ENCODE measurements at places on chromosomes 2 and 18. TPM values are rescaled to one million over a fixed set of nuclear protein-coding genes. Genes with fewer than 3 reads are reported as not detected.

GRCh38 chr2:215994911-215995310, 18.4 kb downstream of the MREG start:
- no peaks in the 10 kb centered on the region for H3K27me3 ChIP-seq
- H3K36me3 ChIP-seq, result peaks cover 8% of the 10 kb centered on the region
- no peak overlapping the region for H3K27ac ChIP-seq

- no peak overlapping the region for H3K4me3 ChIP-seq
- no peaks in the 10 kb centered on the region for H3K27me3 ChIP-seq
- no peak for DNase-seq
- no peaks in the 10 kb centered on the region for H3K36me3 ChIP-seq
Measured at GRCh38 chr2:96353606-96354101, 18.1 kb downstream of the NCAPH start.

GRCh38 chr2:174577967-174578589, 19.5 kb downstream of the WIPF1 start:
- peak overlapping the region; percentile 72 for H3K27ac ChIP-seq
- peaks cover 93% of the 10 kb centered on the region for H3K36me3 ChIP-seq
- no peaks in the 10 kb centered on the region for H3K27me3 ChIP-seq

DNA sequence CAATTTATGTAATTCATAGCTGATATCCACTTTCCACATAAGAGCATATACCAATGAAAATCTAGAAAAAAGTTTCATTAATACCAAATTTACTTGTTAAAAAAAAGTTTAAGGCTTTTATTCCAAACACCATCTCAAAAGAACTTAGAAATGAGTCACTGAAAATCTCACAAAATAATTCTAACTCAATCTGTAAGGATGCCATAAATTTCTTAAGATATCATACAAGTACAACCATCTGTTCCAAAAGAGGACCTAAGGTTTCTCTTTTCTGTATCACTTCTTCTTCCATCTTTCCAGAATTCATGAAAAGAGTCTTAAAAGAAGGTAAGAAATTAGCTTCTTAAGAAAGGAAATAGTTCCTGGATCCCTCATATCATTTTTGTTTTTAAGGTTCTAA, 60.4 kb downstream of the TRIP12 start:
- H3K27me3 ChIP-seq, result no peaks in the 10 kb centered on the region
- no peak overlapping the region for H3K27ac ChIP-seq
- peaks cover 4% of the 10 kb centered on the region for H3K4me1 ChIP-seq
- H3K36me3 ChIP-seq, result peaks cover 22% of the 10 kb centered on the region
- no peak overlapping the region for H3K4me3 ChIP-seq

- no peak for DNase-seq
- no peak overlapping the region for H3K27ac ChIP-seq
- H3K36me3 ChIP-seq, result no peaks in the 10 kb centered on the region
- H3K4me1 ChIP-seq, result no peaks in the 10 kb centered on the region
- H3K27me3 ChIP-seq, result no peaks in the 10 kb centered on the region
Measured at GRCh38 chr2:137969418-137969765, 5.1 kb downstream of the HNMT start.

GRCh38 chr2:144989579-144990270, 469.8 kb upstream of the ZEB2 start:
- H3K27me3 ChIP-seq, result no peaks in the 10 kb centered on the region
- no peak for DNase-seq
- H3K4me1 ChIP-seq, result no peaks in the 10 kb centered on the region
- no peaks in the 10 kb centered on the region for H3K36me3 ChIP-seq
- H3K4me3 ChIP-seq, result no peak overlapping the region
- H3K27ac ChIP-seq, result no peak overlapping the region

DNA sequence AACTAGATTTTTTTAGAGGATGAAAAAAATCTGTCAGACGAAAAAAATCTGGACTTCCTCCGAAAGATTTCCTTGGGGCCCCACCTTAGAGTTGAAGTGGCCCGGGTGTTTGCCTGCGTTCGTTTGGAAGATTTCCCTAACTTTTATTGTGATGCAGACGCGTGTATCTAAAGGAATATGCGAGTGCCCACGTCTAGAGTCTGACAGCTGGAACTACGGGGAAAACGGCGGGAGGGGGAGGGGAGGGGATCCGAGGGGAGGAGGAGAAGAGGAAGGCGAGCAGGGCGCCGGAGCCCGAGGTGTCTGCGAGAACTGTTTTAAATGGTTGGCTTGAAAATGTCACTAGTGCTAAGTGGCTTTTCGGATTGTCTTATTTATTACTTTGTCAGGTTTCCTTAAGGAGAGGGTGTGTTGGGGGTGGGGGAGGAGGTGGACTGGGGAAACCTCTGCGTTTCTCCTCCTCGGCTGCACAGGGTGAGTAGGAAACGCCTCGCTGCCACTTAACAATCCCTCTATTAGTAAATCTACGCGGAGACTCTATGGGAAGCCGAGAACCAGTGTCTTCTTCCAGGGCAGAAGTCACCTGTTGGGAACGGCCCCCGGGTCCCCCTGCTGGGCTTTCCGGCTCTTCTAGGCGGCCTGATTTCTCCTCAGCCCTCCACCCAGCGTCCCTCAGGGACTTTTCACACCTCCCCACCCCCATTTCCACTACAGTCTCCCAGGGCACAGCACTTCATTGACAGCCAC, 2.4 kb upstream of the SP9 start:
- H3K4me3 ChIP-seq, result no peak overlapping the region
- H3K27ac ChIP-seq, result no peak overlapping the region
- no peaks in the 10 kb centered on the region for H3K36me3 ChIP-seq
- DNase-seq, result peak; percentile 36
- H3K4me1 ChIP-seq, result peaks cover 63% of the 10 kb centered on the region
- peaks cover 7% of the 10 kb centered on the region for H3K27me3 ChIP-seq

DNA sequence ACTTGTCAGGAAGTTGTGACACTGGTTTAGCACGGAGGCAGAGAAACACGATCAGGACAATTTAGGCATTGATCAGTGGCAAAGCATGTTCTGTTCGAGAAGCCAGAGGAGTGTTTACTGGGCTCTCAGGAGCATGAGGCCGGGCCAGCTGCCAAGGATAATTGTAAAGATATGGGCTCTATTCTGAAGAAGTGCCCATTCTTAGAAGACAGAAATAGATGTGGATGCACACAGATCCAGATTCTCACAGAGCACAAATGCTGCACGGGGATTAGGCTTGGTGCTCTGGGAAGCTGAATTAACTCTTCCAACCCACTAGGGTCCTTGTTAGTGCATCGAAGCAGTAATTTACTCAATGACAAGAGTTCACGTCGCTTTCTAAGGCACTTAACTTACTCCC, 16.2 kb downstream of the AFF3 start:
- peaks cover 2% of the 10 kb centered on the region for H3K36me3 ChIP-seq
- no peak for DNase-seq

Gene SERPINB13
- not detected for total RNA-seq

Gene MYO1B
- 0.67 TPM for total RNA-seq

All from B cell (primary cell).